ENCODE measurements at places on chromosomes 11 and 22.

DNA sequence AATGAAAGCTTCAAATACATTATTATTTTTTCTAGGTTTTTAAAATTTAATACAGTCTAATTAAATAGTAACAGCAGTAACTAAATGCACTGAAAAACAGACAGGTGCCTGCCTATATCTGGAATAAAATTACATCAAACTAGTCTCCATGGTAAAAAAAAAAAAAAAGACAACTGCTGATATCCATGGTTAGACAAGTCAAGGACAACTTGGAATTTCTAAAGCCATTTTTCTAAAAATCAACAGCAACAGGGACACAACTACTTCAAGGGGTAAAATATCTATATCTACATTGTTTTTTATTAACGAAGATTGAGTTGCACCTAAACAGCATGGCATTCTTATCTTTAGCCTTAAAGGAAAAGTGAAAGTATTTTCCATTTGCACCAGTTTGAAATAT lies 74.7 kb upstream of the VPREB1 start:
- DNase-seq: no peak

GRCh38 chr22:47073075-47073474 lies 310.6 kb downstream of the TBC1D22A start:
- DNase-seq: no peak

GRCh38 chr11:130315354-130315970 lies 745 bp upstream of the ZBTB44 start:
- peak; percentile 56 for DNase-seq

DNA sequence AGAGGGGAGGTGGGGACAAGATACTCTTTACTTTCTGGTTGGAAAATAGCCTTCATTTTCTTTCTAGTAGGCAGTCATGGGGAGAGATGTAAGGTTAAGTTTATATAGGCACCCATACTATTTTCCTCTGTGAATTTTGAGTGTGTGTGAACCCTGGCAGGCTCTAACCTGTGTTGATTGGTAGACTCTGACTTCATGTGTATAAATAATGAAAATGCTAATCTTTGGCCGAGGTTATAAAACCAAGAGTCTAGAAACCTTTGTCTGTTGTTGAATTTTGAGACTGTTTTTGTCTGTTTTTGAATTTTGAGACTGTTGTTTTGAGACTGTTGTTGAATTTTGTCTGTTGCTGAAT lies 14.0 kb downstream of the TRIM44 start:
- DNase-seq: no peak

DNA sequence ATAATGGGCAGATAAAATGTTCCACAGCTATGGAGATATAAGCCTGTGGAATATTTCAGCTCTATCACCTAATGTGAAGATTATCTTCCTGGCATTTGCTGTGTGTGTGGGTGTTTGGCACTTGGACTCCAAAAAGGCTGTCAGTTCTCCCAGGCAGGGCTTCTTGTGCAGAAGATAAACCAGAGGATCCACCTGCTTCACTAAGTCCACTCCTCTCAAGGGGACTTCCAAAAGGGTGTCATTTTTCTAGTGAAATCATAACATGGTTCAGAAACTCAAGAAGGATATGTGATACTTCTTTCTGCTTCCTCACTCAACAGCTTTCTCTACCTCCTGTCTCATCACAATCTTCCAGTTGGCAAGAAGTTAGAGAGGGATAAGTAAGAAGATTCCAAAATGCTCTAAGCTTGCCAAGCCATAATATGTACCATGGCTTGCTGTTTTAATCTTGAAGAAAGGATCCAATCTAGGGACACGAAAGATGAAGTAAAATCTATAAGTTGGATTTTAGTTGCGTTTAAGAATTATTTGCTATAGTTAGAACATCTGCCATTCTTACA lies 206.2 kb upstream of the MTMR2 start:
- DNase-seq: no peak

DNA sequence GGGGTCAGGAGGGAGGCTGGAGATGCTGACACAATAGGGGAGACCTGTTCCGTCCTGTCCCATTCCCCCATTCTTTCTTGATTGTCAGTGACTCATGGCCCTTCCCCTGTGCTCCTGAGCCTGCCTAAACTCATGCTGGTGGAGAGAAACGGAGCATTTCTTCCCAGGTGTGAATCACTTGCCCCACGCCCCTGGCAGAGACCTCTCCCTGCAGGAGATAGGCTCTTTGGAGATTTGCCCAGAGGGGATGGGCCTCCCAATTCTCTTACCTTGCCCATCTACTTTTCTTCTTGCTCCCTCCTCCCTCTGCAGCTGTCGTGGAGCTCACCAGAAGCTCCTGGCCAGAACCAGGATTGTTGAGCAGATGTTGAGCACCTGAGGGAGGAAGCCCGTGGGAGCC lies 121.9 kb upstream of the OR9Q1 start:
- no peak for DNase-seq

DNA sequence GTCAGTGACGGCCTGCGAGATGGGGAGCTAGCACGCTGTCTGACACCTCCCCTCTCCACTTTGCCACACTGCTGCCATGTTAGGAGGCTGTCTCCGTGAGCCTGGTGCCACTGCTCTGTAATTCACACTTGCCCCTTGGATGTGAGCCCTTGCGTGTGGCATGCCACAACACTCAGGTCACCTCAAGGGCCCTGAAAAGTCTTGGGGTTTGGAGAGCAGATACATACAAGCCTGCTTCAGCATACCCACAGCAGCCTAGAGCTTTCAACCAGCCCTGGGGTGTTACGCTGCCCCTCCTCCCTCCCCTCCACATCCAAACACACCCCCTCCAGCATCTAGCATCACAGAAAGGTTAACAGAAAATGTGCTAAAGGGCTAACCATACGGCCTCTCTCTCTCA lies 69.5 kb upstream of the TBCEL start:
- no peak for DNase-seq

DNA sequence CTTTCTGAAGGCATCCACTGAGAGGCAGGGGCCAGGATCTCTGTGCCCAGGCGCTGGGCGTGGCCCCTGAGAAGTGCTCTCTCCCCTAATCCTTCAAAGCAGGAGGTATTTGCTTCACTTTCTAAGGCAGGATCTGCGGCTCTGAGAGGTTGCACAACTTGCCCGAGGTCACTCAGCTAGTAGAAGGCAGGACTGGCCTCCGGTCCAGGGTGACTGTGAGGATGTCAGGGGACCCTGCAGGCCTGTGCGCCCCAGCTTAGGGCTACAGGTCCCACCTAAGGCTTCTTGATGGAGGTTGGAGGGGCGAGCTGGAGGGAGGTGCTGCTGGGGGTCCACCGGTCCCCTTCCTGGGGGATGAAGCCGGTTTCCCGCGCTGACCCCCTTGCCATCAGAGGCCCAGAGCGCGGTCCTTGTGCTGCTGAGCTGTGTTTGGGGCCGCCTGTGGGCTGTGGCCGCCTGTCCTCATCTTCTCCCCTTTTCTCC lies 979 bp downstream of the SMIM38 start:
- peak; percentile 40 for DNase-seq

- DNase-seq: no peak
Observed at GRCh38 chr11:65793144-65793581, 6.3 kb downstream of the OVOL1 start.

DNA sequence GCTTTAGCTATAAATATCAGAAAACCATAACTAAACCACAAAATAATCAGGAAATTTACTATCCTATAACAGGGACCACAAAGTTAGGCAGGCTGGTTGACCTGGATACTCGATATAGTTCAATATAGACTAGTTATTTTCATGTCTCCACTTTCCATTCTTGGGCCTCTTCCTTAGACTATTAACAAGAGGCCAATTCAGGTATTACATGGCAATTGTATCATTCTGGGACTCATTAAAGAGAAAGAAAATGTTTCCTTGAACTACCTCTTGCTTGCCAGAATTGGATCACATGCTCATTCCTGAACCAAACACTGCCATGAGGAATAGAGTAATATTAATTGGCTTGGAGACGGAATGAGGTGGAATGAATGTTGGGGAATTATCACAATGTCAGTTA lies 76.0 kb downstream of the EIF3M start:
- no peak for DNase-seq

GRCh38 chr11:124172101-124172500 lies 11.0 kb upstream of the OR10D3 start:
- DNase-seq: no peak

Measured in GM13977 (cell line).